GM12892 (cell line): ENCODE measurements at places on chromosomes 12 and 14.

DNA sequence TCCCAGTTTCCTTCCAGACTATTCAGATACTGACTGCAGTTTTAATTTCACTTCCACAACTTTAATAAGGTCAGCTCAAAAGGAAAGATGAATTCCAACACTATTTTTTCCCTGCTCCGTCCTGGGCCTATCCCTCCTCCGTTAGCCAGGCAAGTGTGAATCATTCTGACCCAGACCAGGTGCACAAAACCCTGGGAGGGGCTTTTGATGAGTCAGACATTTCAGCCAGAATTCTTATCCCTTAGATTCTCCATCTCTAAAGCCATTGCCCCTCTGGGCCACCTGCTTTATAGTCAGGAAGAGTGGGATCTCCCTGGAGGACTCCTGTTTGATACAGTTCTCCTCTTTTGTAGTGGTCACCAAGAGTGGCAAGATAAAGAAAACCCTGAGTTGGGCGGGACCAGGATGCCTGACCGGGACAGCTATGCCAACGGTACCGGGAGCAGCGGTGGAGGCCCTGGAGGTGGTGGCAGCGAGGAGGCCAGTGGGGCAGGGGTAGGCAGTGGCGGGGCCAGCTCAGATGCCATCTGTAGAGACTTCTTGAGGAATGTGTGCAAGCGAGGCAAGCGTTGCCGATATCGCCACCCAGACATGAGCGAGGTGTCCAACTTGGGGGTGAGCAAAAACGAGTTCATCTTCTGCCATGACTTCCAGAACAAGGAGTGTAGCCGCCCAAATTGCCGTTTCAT lies 2.2 kb downstream of the ZC3H10 start:
- DNase-seq, result no peak

GRCh38 chr14:68678471-68678870 lies 114.4 kb downstream of the ZFP36L1 start:
- no peak for DNase-seq

DNA sequence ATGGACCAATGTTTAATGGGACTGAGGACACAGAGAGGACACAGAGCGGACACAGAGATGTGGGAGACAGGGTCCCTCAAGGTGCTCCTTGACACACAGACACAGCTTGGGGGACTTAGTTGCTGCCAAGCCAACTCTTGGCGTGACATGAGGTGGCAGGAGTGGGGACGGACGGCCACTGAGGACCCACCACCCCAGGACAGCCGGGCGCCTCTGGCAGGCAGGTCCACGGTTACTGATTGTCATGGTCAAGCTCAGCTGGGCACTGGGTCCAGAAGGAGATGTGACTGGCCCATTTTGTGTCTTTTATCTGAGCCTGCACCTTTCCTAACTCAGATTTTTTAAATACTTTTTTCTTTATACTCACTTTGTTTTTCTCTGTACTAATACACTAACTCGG lies 15.7 kb upstream of the PWP1 start:
- no peak for DNase-seq

DNA sequence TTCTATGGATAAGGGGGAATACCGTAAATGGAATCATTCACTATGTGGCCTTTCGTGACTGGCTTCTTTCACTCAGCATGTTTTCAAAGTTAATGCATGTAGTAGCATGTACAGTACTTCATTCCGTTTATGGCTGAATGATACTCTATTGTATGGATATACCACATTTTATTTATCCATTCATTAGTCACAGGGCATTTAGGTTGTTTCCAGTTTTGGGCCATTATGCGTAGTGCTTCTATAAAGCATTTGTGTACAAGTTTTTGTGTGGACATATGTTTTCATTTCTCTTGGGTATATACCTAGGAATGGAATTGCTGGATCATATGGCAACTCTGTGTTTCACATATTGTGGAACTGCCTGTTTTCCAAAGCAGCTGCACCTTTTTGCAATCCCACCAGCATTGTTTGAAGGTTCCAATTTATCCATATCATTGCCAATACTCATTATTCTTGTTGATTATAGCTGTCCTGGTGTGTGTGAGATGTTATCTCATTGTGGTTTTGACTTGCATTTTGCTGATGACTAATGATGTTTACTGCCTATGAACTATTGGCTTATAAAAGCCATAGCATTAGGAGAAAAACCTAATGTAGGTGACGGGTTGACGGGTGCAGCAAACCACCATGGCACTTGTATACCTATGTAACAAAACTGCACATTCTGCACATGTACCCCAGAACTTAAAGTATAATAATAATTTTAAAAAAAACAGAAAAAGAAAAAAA lies 45.5 kb downstream of the ATF7IP start:
- no peak for DNase-seq

GRCh38 chr14:101183376-101184103 lies 280.0 kb upstream of the RTL1 start:
- no peak for DNase-seq

DNA sequence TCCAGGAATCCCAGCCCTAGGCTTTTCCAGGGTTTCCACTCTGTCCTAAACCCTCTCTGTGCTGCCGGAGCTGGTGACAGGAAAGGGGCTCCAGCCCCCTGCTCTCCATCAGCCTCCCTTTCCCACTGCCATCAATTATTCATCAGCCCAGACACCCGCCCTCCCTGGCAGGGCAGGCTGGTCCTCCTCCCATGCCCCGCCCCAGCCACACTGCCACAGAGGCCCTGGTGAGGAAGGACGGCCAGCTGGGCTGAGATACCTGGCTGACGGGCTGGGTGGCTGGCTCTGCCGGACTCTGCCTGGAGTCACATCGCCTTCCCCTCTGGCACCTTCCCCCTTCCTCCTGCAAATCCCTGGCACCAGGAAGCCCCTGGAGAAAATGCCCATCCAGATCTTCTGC lies 11.9 kb upstream of the SMARCD1 start:
- no peak for DNase-seq

- DNase-seq, result no peak
These were observed 58.0 kb upstream of the PSMA6 start for GRCh38 chr14:35234012-35234805.

DNA sequence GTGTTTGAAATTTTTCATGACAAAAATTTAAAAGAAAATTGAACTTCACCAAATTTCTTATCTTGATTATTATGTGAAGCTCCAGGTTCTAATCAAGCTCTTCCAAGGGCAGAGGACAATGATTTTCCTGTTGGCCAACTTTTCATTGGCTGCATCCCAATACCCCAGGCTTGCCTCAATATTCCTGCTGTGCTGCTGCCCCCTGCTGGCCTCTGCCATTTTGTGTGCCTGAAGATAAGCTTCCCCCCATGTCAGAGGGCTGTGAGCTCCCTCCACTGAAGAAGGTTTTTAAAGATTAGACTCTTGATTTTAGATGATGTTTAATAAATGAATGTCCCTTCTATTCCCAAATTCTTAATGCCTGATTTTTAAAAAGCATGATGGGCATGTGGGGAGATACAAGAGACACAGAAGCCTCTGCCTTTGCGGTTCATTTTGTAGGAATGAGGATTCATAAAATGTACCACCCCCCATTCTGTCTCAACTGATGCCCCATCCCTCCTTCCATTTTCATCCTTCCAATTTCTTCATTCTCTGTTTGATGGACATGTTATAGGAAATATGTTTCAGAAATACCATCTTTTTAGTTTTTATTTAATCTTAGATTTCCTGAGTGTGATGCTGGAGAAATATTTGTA lies 76.7 kb upstream of the RGS6 start:
- peak; percentile 24 for DNase-seq

DNA sequence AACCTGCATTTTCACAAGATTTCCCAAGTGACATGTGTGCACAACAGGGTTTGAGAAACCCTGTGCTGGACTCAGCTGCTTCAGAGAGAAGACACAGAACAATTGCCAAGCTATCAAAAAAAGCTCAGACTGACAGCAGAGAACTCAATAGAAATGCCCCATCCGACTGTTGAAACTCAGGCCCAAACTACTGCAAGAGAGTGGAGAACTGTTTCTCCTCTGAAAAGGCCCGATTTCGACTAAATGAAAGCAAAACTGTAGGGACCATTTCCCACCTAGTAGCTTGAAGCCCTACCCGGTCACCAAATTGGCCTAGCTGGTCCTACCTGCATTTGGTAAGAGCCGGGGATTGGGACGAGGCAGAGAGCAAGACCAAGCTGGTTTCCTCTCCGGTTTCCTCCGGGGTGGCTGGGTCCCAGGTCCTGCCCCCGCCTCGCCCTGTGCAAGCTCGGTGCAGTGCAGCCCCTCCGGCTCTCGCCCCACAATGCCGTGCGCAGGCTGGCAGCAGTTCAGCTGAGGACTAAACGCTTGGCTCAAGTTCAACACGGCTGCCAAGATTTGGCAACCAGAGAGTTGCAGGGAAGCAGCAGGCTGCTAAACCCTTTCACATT lies 1180.6 kb downstream of the VRK1 start:
- no peak for DNase-seq

GRCh38 chr12:5170844-5171243 lies 127.2 kb downstream of the KCNA5 start:
- DNase-seq, result no peak

- DNase-seq, result no peak
These were observed 623 bp upstream of the C14orf132 start for GRCh38 chr14:96038558-96038919.

DNA sequence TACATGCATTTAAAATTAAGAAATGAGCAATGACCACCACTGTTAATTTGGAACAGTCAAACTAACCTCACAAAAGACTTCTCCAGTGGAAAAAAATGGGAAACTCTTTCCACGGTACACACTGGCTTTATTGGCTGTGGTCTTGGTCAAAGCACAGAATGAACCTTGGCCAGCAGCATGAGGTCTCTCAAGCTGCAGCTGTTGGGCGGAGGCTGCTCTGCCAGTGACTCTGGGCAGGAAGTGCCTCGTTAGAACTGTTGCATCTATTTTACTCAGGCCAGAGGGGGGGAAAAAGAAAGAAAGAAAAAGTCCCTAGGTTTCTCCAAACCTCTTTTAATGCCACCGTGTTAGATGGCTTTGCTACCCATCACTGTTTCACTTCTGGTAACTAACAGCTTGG lies 279.8 kb upstream of the DIO2 start:
- no peak for DNase-seq

- DNase-seq, result no peak
These were observed 40.0 kb downstream of the PEBP1 start for GRCh38 chr12:118175823-118176447.

- DNase-seq, result no peak
These were observed 152.1 kb upstream of the PLEKHG7 start for GRCh38 chr12:92550661-92551060.

- DNase-seq, result no peak
These were observed 5.8 kb downstream of the ASB2 start for GRCh38 chr14:93970585-93970964.

DNA sequence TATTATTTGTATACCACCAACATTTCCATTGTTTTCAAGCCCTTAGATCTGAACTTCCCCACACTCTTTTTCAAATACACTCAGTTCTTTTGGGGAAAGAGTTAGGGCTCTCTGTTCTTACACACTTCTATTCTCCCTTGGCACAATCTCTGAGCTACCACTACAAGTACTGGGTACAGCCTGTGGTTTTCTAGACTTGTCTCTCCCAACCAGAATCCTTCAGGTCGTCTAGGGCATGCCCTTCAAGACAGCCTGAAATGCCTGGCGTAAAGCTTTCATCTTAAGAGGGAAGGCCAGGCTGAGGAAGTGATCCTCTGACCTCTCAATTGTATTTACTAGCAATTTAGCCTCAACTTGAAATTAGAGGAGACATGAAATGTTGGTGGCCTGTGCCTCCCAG lies 1442.0 kb downstream of the AACS start:
- no peak for DNase-seq

GRCh38 chr12:50275556-50275955 lies 7.8 kb downstream of the LIMA1 start:
- no peak for DNase-seq

- DNase-seq, result peak; percentile 74
These were observed 458 bp upstream of the HOXC4 start for GRCh38 chr12:54053003-54053750.

- no peak for DNase-seq
These were observed 72.9 kb downstream of the ASCL4 start for GRCh38 chr12:107847430-107847829.

DNA sequence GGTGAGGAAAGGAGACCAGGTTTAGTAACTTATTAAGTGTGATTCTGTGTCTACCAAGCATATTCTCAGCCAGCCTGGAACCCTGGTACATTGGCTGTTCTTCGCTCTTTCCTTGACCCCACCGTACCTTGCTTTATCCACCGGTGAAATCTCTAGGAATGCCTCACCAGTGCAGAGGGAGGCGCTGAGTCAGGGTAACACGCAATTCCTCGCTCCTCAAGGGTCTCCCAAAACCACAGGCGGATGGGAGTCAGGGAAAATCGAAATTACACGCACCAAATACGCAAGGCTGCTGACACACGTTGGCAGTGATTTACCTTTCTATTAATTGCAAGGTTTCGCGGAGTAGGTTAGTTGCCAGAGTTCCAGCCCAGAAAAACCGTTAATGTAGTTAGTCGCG lies 845 bp downstream of the L3HYPDH start:
- DNase-seq, result no peak

DNA sequence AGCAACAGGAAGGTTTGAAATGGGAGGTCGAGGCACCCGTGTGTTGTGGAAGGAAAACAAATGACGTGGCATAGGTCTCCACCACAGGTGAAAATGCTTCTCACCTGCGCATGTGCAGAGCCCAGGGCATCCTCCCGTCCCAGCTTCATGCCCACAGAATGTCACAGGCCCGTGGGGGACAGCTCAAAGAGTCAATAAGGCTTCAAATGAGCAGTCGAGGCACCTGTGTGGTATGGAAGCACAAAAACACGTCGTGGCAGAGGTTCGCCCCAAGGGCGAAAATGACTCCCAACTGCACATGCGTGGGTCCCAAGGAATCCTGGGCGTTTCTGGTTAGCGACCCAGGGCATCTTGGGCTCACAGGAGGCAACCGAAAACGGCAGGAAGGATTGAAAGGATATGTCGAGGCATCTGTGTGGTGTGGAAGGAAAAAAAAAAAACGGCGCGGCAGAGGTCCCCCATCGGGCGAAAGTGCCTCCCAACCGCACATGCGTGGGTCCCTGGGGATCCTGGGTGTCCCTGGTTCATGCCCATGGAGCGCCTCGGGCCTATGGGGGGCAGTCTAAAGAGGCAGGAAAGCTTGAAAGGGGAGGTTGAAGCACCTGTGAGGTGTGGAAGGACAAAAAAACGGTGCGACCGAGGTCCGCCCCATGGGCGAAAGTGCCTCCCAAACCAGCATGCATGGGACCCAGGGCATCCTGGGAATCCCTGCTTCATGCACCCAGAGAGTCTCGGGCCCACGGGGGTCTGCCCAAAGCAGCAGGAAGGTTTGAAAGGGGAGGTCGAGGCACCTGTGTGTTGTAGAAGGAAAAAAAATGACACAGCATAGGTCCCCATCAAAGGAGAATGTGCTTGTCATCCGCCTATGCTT lies 578.5 kb downstream of the ALG10 start:
- no peak for DNase-seq
